SW 1271 (cell line): ENCODE measurements at places on chromosomes 12 and 14.

DNA sequence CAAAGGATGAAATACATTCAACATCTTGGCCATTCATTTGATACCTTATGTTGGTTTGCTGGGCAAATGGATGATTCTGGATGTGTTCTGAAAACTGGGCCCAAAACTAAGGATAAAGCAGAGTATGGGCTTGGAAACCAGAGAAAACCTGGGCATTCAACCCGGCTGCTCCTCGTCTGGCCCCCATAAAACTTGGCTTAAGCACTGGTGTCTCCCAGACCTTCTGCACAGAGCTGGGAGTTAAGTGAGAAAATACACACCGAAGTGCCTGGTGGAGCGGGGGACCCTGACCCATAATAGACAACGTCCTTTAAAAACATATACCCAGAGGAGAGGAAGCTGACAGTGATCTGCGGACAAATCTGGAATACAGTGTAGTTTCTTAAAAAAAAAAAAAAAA lies 112.5 kb downstream of the FOXN3 start:
- DNase-seq, result no peak

- DNase-seq, result no peak
Observed at GRCh38 chr12:105888696-105889095, 250.1 kb downstream of the NUAK1 start.

GRCh38 chr14:35240231-35240630 lies 52.0 kb upstream of the PSMA6 start:
- no peak for DNase-seq

- no peak for DNase-seq
Observed at GRCh38 chr12:113231235-113232088, 10.2 kb downstream of the TPCN1 start.

DNA sequence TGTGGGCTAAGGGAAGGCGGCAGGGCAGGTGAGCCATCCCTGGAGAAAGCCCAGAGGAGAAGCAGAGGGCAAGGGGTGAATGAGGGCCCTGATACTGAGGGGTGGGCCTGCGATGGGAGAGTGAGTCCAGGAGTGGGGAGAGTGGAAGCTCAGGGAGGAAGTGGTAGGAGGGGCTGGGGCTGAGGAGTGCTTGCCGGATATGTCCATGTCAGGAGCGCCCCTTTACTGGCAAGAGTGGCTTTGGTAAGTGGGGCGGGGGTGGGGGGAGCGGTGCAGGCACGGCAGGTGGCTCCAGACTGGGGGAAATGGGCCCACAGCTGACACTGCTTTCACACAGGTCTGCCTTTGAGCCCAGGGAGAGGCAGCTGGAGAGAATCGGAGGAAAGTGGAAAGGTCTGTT lies 86.4 kb upstream of the GPR68 start:
- no peak for DNase-seq
